ENCODE measurements at places on chromosomes 4 and X.

DNA sequence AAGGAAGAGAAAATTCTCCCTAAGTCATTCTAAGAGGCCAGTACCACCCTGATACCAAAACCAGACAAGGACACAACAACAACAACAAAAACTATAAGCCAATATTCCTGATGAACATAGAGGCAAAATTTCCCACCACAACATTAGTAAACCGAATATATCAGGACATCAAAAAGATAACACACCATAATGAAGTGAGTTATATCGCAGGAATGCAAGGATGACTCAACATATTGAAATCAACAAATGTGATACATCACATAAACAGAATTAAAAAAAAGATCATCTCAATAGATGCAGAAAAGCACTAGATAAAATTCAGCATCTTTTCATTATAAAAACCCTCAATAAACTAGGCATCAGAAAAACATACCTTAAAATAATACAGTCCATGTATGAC is 1844.4 kb upstream of the PCDH10 start:
- no peak for DNase-seq

GRCh38 chr4:171042989-171043524 is 770.1 kb upstream of the GALNTL6 start:
- no peak for DNase-seq

DNA sequence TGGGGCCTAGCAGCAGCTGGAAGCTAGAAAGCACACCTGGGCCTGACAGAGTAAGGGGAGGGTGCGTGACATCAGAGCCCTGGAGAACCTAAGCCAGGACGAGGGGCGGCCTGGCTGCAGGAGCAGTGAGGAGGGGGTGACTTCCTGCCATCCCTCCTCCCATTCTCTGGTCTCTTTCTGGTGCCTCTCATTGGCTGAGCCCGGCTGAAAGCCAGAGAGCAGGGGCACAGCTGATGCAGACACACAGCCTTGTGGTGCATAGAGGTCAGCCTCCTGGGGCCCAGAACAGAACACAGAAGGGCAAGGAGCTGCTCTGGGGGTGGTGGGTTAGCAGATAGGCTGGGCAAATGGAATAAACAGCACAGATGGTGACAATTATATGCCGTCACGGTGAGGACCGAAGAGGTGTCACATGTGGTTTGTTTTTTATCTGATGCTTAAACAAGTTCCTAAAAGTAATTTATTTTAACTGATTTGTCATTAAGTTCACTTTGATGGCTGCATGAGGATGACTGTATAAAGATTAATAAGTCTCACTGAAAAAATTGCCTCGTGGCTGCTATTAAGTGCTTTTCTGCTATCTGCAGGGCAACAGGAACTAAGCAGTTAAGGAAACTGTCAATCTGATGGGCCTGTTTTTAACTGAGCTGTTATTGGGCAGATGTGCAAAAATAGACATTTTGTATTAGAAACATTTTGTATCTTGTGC is 102.0 kb downstream of the FNIP2 start:
- peak; percentile 48 for DNase-seq

DNA sequence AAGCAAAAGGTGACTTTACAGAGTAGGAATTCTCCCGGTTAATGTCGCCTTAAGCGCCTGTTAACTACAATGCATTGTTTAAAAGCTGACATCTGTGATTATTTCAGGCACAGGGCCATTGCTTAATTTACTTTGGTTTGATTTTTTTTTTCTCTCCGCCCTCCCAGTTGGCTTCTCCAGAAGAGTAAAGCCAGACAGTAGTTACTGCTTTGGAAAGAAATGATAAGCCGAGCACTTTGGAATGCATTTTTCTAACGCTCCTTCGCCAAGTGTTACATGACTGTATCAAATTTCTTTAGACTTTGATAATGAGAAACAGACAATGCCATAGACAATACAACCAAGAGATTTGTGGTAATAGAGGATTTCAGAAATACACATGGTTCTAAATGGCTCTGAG is 383.0 kb upstream of the TENM3 start:
- no peak for DNase-seq

DNA sequence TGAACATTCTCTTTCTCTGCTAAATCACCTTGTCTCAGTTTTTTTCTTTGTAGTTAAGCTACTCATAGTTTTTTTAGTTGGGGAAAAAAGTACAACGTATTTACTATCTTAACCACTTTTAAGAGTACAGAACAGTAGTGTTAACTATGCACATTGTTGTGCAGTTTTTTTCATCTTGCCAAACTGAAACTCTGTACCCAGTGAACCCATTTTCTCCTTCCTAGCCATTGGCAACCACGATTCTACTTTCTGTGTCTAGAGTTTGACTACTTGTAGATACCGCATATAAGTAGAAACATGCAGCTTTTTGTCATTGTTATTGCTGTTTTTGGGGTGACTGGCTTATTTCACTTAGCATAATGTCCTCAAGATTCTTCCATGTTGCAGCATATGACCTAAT is 10.0 kb downstream of the N4BP2 start:
- no peak for DNase-seq

GRCh38 chr4:8198906-8199593 is at the start of gene SH3TC1:
Gene SH3TC1 (plus strand): TSS chr4:8199290. CDS start chr4:8205195, 5,905 bp downstream.
- DNase-seq, result peak; percentile 77

GRCh38 chr4:1979477-1980196 is 29.1 kb downstream of the NELFA start:
- DNase-seq, result no peak

GRCh38 chr4:179467878-179468277 is 2025.6 kb upstream of the AGA start:
- no peak for DNase-seq

DNA sequence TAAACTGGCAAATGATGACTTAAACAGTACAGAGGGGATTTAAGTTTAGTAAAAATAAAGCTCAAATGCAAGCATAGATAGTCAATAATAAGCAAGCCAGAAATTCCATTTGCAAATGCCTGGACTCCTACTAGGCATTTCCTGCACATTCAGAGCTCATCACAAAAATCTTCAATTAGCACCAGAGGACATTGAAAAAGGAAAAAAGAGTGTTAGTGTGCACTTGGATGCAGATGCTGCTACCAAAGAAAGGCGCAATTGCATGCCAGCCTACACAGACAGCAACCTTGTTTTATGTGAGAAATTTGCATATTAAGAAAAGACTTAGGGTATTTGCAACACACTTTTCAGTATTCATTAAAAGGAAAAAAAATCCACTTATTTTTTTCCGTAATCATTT is 282.1 kb downstream of the GRIA2 start:
- DNase-seq, result no peak

DNA sequence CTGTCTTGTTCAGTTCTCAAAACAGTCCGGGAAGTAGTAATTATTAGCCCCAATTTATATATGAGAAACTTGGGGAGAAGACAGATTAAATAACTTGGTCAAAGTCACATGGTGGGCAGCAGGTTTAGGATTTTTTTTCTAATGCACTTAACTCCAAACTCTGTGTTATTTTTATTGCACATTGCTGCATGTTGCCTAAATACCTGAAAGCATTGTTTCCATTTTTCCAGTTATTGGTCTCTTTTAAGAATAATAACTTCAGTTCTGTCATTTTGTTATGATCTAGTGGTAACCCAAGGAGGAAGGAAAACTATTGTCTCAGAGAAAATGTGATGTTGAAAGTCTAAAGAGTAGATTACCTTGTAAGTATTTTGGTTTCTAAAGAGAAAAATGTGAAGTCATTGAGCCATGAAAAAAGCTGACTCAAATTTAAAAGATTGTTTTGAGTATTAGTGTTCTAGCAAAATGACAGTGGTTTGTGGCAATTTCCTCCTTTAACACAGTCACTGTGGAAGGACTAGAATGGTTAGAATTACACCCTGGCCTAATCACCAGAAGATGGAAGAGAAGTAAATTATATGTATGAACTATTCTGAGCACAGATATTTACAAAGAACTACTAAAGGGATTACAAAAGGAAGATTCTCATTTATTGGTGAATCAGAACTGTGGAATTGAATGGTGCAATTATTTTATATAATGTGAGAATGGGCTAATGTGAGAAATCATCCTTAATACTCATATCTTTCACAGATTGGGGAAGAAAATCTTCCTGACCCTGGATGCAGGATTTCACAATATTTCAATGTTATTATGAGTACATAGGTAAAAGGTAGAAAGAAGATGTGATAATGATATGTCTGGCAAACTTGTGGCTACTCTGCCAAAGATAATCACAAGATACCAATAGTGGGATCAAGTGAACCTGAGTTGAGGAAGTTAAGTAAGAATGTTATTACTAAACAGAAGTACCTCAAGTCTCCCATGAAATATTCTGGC is 21.7 kb upstream of the CXCL8 start:
- no peak for DNase-seq

DNA sequence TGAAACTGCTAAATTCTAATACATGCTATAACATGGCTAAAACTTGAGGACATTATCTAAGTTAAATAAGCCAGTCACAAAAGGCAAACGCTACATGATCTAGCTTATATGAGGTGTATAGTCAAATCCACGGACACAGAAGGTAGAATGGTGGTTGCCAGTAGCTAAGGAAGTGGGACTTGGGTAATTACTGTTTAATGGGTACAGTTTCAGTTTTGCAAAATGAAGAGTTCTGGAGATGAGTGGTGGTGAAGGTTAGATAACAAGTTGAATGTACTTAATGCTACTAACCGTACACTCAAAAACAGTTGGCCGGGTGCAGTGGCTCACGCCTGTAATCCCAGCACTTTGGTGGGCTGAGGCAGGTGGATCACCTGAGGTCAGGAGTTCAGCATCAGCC is 644.5 kb upstream of the DIPK2B start:
- no peak for DNase-seq

- no peak for DNase-seq
Observed at GRCh38 chrX:9357518-9358114, 107.2 kb upstream of the TBL1X start.

GRCh38 chr4:112889619-112890527 is 159.6 kb upstream of the ANK2 start:
- no peak for DNase-seq

DNA sequence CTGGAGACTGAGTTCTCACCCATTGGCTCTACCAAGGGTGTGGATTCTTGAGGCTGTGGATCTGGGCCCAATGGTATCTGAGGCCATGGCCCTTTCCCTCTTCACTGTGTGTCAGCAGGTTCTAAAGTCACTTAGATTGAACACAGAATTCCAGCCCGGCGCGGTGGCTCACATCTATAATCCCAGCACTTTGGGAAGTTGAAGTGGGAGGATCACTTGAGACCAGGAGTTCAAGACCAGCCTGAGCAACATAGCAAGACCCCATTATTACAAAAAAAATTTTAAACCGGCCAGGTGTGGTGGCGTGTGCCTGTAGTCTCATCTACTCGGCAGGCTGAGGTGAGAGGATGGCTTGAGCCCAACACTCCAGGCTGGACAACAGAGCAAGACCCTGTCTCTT is 18.0 kb upstream of the XPNPEP2 start:
- DNase-seq, result no peak

DNA sequence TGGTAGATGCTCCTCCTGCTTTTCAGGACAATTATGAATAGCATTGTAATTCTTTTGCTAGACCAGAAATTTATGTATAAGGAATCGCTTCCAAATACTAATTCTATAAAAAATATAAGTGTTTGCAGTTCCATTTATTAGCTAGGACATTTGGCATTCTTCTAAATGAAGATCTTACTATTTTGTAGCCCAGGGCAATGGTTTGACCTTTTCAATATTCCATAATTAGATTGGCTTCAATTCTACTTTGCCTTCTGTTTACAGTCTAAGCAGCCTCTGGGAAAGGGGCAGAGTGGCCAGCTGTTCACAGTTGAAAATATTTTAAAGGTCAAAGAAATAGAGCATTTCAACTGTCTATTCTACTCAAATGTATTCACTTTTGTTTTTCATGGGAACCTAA is 912.1 kb upstream of the GRIA3 start:
- no peak for DNase-seq

- DNase-seq, result peak; percentile 56
Observed at GRCh38 chr4:184384056-184384809, 90.1 kb downstream of the IRF2 start.

DNA sequence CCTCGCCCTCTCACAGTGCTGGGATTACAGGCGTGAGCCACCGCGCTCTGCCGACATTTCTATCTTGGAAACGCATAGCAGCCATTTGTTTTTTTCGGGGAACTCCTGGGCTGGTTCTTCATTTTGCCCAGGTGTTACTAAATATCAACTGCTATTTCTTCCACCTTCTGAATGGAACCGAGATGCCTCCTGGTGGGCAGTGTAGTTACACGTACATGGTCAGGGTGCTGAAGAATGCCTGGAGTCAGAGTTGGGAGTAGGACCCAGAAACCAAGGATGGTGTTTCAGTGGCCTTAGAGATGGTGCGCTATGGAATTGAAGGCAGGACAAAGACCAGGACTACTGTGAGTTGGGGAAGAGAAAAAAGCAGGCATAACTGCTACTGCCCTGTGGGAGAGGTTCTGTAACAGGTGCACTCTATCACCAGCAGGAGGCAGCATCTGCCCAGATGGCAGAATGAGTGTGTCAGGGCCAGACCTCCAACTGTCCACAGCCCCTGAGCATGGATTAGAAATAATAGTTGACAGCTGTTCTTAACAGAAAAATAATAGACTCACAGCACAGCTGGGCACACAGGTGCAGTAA is 81.7 kb downstream of the ZC4H2 start:
- DNase-seq, result no peak

DNA sequence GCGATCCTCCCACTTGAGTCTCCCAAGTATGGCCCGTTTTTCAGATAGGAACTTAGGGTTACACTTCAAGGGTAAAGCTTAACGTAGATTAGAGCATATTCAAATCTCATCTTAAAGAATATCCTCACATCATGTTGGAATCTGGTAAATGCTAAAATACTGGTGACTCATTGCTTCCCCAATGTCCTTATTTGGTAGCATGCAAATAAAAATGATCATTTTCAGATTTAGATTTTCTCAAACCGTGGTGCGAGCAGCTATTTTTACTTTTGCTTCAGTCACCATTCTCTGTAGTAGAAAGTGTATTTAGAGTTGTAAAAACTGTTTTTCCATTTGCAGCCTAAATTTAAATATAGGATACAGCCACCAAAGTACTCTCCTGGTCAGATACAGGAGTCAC is 101.5 kb upstream of the MAML3 start:
- no peak for DNase-seq

- DNase-seq, result no peak
Observed at GRCh38 chr4:109278594-109279031, 23.8 kb downstream of the COL25A1 start.
